Activated CD4-positive, alpha-beta T cell treated with anti-CD3 and anti-CD28 coated beads for 48 hours (primary cell): ENCODE measurements at places on chromosomes 1 and 21.
A peak's percentile ranks its signal among the peaks of the same experiment; 100 is the strongest.

- no peak for DNase-seq
These were observed 197.2 kb downstream of the ADSS2 start for GRCh38 chr1:244254467-244254866.

- DNase-seq, result no peak
These were observed 97.8 kb downstream of the MRPL37 start for GRCh38 chr1:54297596-54298283.

- no peak for DNase-seq
These were observed 6.4 kb upstream of the AIM2 start for GRCh38 chr1:159083013-159083412.

DNA sequence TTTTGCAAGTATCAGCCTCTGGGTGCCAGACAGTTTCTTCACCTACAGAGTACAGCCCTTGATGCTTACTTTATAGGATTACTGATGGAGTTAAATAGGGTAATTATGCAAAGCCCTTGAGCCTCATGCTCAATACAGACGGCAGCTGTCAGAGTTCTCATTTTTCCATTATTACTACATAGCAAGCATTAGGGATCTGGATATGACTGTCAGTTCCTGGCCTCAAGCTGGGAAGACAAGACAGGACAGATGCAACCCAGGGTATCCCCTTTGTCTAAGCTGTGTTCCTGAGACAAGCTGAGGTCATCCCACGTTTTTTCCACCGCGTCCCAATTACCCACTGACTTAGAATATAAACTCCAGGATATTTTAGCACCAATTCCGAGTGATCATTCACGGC is 94.4 kb downstream of the SLC35F3 start:
- DNase-seq, result no peak

- no peak for DNase-seq
These were observed 22.8 kb downstream of the ATP1B1 start for GRCh38 chr1:169129109-169129784.

DNA sequence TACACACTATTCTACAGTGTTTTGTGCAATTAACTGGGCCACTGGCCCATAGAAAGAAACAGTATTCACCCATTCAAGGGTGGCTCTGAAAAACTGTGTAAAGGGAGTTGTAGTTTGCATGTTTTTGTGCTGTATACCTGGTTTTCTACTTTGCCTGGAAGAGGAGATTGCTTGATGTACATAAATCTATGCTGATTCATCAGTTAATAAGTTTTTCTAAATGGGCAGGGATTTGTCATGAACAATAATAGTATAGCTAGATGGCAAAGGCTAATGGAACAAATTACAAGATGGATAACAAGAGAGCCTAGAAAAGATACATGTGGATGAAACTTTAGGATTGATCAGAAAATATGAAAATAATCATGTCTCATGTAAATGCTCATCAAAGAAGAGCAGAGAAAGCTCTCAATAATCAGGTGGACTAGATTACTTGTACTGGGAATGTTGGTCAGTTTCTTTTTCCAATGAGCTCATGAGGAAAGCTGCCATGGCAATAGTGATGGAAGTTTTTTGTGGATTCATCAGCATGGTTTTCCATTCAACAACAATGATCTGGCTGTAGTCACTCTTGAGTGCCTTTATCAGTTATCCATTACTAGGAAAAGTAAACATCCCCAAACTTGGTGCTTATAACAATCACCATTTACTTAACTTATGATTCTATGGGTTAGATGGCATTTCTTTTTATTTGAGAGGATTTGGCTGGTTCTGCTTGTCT is 602.8 kb downstream of the BRINP3 start:
- DNase-seq, result no peak

DNA sequence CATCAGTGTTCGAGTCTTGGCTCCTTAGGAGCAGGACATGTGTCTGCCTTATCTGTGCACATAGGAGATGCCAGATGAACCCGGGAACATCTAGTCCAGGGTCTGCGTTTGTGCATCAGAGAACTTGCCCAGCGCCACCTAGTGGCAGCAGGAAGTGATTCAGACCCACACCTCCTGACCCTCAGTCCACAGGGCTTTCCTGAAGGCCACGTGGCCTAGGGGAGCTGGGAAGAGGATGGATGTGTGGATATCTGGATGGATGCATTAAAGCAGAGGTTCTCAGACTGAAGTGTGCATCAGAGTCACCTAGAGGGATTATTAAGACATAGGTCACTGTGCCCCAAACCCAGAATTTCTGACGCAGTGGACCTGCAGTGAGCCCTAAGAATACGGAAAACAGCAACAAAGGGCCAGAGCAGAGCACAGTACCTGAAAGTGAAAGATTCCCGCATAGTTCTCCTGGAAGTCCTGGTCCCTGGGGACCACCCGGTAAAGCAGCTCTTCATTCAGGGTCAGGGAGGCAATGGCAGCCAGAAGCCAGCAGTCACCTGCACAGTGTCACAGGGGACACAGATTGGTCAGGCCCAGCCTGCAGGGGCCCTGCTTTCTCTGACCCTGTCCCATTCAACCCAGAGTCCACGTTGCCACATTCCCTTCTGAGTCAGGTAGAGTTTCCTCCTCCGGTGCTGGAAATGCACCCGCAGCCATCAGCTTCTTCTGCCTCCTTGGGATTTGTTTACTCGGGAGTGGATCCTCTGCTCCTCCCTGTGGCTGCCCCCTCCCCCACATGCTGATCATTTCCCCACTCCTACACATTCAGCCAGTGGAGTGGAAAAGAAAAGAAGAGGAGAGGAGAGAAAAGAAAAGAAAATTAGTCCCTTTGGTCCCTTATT is 37.0 kb downstream of the CAPN8 start:
- DNase-seq, result peak; percentile 66

DNA sequence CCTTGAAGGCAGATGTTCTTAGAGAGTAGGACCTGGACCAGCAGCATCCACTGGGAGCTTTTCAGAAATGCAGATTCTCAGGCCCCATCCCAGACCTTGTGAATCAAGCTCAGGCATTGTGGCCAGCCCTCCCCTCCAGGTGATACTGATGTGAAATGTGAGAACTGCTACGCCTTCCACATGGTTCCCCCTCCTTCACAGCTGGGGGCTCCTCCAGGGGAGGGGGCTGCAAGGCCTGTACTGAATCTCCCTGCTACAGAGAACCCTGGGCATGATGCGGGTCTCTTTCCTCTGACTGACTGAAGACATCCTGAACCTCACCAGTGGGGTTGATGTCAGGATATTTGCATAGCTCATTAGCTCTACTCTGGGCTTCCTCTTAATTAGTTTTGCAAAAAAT is 141.8 kb upstream of the CSF3R start:
- DNase-seq, result no peak

GRCh38 chr1:187654635-187655034 is 825.9 kb downstream of the PLA2G4A start:
- DNase-seq, result no peak

GRCh38 chr1:30708361-30708728 is 15.0 kb downstream of the MATN1 start:
- no peak for DNase-seq
